NCI-H1694 (cell line): ENCODE measurements at places on chromosomes 2 and 18.

GRCh38 chr2:9004338-9005204 lies 1.1 kb upstream of the MBOAT2 start:
- DNase-seq = no peak

GRCh38 chr2:211944572-211944971 lies 594.0 kb downstream of the ERBB4 start:
- DNase-seq = no peak

- no peak for DNase-seq
Observed at GRCh38 chr2:33433279-33434235, 42.9 kb upstream of the RASGRP3 start.

GRCh38 chr2:61759718-61760117 lies 94.1 kb downstream of the FAM161A start:
- no peak for DNase-seq

DNA sequence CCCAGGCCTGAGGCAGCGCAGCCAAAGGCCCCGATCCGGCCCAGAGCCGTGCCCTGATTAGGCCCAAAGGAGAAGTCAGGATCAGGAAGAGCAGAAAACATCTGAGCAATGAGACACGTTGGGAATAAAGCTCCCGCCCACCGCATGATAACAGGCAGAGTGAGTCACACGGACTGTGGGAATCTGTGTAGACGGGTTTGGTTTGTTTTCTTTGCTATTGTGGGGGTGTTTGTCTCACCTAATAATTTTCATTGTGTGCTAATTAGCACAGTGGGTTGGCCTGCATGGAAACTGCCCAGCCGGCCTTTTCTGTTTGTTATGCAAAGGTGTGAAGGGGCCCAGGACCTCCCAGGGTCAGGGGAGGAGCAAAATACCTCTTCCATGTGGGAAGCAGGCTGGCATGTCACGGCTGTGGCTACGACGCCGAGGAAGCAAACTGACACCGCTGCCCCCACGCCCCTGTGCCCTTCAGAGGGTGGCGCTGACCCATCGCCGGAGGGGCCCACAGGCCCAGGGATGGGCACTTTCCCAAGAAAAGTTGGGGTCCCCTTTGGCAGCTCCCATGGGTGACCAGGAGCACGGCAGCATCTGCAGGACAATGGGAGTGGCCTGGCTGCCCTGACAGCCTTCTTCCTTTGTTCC lies 68.4 kb upstream of the CTDP1 start:
- DNase-seq = no peak

- no peak for DNase-seq
Observed at GRCh38 chr2:205367331-205367935, 314.9 kb upstream of the NRP2 start.

DNA sequence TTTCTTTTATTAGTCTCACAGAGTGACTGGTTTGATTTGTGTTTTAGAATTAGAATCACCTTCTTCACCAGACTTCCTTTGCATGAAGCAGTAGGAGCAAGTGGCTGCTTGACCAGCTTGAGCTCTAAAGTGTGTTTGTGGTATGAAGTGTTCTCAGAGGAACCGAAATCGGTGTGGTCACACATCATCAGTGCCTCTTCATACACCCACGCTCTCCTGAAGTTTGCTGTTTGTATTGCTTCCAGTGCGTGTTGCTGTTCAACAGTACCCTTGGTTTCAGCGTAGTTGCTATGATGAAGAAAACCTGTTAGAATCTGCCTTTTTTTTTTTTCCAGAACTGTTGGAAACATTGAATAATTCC lies 77.9 kb downstream of the LIMS1 start:
- no peak for DNase-seq

GRCh38 chr2:107542314-107542740 lies 284.4 kb upstream of the RGPD4 start:
- DNase-seq = no peak

- DNase-seq = no peak
Observed at GRCh38 chr2:46471-47345, at the start of gene FAM110C. Gene FAM110C, minus strand, starts transcription at chr2:46505. Its CDS starts 120 bp downstream, at chr2:46385.

DNA sequence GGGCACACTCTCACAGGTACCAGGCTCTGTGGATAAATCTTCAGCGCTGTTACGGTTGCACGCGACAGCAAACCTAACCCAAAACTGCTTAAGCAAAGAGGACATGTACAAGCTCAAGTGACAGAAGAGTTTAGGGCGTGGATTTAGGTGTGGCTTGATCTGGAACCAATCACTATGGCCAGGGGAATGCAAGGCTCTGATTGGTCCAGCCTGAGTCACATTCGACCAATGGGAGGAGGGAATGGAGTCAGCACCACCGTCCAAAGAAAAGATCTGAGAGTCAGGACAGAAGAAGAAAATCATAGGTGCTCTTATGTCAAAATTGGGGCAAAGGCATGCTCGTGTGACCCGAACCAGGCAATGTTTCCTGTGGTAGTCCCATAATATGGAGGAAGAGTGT lies 139.0 kb downstream of the TRIM43 start:
- no peak for DNase-seq

GRCh38 chr2:123738643-123739042 lies 286.4 kb upstream of the CNTNAP5 start:
- no peak for DNase-seq

DNA sequence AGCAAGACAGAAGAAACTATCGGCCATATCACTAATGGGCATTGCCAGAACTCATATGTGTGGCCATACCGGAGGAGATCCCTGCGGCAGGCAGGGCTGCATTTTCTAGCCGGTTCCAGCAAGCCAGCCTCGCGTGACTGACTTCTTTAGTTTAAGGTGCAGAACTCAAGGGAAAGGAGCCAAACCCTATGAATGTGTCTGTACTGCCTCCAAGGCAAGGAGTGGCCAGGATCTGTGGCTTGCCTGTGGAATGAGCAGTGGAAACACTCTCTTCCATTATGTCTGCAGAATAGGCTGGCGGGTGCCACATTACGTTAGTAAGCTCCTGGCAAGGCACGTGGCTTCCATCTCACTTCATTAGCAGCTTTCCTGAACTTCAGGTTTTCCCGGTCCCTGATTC lies 137.6 kb downstream of the ATL2 start:
- DNase-seq = no peak

DNA sequence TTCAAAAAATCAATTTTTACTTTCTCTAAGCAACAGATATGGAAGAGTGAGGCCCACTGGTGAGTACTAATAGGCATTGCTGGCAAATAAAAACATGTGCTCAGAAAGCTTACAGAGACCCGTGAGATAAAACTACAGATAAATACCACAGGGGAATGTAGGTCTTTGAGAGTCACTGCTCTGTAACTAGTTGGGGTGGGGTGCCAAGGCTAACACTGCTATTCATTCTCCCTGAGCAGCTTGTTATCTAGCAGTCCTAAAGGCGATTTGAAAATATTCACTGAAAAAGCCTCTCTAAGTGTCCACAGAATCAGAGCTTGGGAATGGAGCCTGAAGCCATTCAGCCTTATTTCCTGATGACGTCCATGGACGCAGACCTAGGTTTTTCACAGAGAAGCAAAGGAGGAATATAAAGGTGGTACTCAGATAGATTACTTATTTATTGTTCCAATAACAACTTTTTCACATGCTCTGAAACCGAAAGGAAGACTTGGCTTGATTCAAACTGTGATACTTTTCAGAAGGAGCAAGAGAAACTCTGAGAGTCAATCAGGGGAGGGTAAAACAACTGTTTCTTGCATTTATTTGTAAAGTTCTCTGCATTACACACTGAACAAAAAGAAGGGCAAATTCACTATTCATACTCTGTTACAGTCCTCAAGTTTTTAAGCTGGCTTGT lies 188.4 kb downstream of the PPP1R1C start:
- no peak for DNase-seq

DNA sequence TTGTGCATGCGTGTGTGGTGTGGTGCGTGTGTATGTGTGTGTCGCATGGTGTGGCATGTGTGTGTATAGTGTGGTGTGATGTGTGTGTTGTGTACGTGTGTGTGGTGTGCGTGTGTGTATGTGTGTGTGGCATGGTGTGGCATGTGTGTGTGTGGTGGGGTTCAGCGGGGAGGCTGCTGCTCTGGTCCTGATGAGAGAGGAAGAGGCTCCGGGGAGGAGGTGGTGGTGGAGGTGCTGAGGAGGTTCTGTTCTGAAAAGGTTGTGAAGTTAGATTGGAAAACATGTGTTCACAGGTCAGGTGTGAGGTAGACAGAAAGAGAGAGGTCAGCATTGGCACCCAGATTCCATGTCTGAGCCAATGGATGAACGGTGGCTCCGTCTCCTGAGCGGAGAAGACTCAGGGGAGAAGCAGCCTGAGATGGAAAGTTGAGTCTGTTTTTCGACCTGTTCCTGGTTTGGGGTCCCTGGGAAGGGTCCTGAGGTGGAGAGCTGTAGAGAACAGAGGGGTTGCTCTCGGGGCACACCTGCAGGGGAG lies 67.2 kb upstream of the HDAC4 start:
- no peak for DNase-seq

GRCh38 chr2:72118951-72119350 lies 28.7 kb downstream of the CYP26B1 start:
- DNase-seq = no peak

DNA sequence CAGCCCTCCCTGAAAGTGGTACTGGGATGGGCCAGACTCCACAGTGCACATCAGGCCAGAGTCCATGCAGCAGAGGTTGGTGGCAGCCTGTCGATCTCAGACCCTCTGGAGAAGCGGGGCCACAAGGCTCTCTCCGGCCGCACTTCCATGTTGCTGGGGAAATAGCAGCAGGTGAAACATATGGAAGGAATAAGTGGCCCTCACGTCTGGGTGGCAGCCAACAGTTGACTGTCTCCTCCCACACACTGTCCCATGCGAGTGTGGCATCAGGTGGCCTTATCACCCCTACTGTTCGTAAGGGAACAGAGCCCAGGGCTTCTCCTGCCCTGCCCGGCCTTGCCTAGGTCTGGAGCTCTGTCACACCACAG lies 58.1 kb upstream of the FOSL2 start:
- DNase-seq = no peak

GRCh38 chr18:9115984-9116383 lies 13.5 kb downstream of the NDUFV2 start:
- no peak for DNase-seq

GRCh38 chr2:5537180-5537688 lies 154.9 kb upstream of the SOX11 start:
- DNase-seq = no peak

DNA sequence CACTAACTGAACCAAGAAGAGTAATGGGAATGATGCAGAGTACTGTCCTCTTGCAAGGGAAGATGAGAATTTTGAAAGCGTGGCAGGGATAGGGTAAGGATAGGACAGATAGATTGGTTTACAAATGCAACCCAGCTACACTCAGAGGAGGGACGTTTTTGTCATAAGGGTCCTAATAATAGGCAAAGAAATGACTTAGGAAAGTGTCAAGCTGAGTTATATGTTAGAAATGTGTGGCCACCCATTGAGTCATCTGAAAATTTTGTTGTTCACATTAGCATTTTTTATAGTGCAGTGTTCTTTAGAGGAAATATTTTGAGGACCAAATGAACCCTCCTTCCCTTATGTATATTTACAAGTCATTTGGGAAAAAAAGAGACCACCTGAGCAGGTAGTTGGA lies 137.5 kb downstream of the PHLPP1 start:
- DNase-seq = no peak

DNA sequence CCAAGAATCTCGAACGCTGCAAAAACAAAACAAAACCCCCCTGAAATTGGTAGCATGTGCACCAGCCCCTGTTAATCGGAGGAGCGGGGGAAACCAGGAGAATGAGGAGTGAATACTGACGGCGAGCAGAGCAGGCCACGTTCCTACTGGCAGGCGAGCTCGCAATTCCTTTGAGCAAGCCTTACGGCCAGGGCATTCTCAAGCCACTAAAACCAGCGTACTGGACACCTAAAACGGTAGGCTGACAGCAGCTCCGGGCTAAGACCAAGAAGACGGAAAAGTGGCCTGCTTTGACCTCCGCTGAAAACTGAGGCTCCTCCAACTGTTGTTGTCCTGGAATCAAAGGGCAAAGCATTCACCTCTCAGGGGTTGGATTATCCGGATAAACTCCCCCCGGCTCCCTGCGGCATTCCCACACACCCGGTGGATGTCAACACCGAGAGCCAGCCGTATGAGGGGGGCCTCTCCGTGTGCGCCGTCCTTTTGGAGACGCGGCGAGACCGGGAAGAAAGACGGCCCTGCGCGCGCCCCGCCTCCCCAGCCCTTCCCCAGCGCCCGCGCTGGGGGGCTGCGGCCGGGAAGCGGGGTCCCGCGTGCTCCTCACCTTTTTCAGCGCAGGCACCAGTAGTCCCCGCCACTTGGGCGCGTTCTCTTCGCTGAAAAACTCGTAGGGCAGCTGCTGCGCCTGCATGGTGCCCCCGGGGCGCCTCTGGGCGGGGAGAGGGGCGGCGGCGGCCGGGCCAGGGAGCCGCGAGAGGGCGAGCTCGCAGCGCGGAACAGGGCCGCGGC lies 925 bp downstream of the SOS1 start:
- DNase-seq = no peak

- DNase-seq = no peak
Observed at GRCh38 chr18:62396967-62397366, 71.9 kb downstream of the TNFRSF11A start.

DNA sequence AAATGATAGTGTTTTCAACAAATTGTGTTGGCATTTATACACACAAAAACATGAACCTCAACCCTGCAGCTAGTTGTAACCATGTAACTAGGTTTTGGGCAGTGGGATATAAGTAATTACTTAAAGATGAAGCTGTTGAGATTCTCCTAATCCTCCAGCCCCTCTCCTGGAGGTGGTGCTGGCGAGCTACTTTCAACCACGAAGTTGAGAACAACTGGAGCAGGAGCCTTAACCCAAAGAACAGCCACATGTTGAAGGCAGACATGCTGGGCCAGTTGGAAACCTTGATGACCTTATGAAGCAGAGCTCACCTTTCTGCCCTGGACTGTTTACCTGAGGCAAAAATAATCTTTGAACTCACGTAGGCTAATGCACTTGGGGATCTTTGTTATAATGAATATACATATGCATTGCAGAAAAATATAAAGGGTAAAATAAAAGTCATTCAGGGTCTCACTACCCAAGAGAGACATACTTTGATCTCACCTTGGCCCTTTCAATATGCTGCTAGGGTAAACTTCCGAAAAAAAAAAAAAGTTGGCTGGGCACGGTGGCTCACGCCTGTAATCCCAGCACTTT lies 89.6 kb upstream of the NPAS2 start:
- no peak for DNase-seq

GRCh38 chr18:56044239-56044638 lies 456.2 kb upstream of the TCF4 start:
- no peak for DNase-seq
